Muscle of back (tissue), 13 donors: ENCODE measurements at places on chromosomes 3 and 15.

DNA sequence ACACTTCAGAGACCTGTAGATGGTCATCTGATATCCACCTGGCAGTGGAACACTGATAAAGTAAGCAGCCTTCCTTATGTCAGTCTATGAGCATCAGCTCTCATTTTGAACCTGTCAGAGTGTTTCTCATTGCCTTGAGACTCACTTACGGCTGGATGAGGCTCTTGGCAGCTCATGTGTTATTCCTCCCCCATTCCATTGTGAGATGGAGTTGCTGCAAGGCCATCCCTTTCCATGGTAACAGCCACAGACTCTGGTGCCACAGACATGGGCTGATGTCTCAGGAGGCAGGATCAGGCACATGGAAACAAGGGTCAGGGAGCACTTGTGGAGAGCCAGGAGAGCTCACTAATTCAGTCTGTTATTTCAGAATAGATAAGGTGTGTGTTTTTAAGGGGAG lies 11.9 kb downstream of the KCNAB1 start:
- no peak for DNase-seq

GRCh38 chr15:49737127-49737526 lies 116.3 kb downstream of the DTWD1 start:
- DNase-seq, result no peak

GRCh38 chr3:86782866-86783265 lies 208.1 kb downstream of the VGLL3 start:
- no peak for DNase-seq

- DNase-seq, result no peak
These were observed 34.2 kb downstream of the SEMA5B start for GRCh38 chr3:122993124-122993978.

GRCh38 chr3:20401253-20401652 lies 215.2 kb upstream of the SGO1 start:
- no peak for DNase-seq

DNA sequence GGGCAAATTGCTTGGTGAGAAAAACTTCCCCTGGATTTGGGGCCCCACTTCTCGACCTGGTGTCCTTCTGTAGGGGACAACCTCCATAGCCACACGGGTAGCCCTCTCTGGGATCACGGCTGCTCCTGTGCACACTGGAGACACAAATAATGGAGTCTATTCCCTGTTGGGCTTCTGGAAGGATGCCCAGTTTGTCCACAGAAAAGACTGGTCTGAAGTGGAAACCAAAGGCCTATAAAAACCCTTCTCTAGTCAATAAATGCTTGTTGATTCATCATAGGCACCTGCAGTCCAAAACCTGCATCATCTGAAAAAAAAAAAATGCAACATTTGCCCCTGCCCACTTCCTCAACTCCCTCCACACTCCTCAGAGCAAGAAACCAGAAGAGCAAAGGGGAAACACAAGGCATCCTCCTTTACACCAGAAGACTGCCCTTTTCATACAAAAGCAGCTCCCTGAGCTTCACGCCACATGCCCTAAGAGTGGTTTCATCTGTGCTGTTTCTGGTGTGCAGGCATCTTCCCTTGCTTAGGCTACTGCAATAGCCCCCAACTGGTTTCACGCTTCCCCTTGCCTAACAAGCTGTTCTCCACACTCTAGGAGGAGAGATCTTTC lies 36.3 kb downstream of the SRGAP3 start:
- DNase-seq, result no peak

GRCh38 chr3:176867681-176868663 lies 329.3 kb downstream of the TBL1XR1 start:
- DNase-seq, result peak; percentile 45

GRCh38 chr3:146078031-146078430 lies 83.0 kb downstream of the PLOD2 start:
- no peak for DNase-seq

DNA sequence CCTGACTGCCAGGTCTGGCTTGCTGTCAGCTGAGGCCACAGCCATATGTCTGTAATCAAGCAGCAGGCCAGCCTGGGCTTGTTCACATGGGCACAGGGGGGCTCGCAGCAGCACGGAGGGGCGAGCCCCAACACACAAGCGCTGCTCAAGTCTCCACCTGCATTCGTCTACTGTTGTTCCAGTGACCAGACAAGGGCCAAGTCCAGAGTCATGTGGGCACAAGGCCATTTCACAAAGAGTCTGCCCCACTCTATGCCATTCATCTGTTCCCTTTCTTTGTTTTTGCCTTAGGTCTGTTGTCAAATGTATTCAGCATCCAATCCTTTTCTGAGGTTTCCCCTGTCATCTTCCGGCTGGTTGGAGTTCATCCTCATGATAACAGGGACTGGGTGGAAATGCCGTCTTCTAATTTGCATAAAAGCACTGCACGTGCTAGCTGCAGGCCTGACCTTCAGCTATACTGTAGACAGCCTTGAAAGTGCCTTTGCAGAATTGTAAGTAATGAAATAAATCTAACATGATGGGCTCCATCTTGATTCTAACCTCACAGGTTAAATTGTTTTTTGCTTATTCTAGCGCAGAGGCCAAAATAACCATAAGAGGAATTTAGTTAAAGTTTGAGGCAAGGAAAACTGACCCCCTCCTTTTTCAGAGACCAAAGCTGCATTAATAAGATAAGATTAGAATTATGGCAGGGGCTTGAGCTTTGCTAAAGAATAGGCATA lies 28.6 kb upstream of the KBTBD12 start:
- no peak for DNase-seq

DNA sequence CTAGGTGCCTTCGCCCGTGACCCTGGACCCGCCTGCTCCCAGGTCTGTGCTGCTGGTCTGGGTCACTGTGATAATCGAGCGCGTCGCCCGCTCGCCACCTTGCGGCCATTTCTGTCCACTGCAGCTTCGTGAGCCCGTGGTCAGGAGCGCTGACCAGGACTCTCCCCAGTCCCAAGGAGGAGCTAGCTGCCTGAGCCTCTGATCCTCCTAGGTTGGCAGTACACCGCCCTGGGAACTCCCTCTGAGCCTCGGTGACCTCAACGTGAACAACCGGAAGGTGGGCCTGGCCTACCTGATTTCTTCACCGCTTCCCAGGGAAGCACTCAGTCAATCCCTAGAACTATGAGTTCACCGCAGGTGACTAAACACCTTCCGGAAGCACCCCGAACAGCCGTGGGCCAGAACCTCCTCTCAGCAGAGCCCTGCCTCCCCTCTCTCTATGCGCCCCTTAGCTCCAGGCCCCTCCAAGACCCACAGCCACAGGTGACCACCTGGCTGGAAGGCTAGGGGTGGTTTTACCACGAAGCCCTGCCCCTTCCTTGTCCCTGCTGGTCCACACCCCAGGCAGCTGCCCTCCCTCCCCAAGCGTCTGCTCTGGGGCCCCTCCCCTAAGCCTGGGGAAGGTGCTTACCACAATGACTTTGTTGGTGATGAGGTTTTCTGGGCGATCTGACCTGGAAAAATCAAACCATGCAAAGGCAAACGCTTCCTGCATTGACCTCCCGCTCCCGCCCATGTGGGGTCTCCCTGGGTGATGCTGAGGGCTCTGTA lies 9.7 kb downstream of the PLA2G4D start:
- peak; percentile 27 for DNase-seq

DNA sequence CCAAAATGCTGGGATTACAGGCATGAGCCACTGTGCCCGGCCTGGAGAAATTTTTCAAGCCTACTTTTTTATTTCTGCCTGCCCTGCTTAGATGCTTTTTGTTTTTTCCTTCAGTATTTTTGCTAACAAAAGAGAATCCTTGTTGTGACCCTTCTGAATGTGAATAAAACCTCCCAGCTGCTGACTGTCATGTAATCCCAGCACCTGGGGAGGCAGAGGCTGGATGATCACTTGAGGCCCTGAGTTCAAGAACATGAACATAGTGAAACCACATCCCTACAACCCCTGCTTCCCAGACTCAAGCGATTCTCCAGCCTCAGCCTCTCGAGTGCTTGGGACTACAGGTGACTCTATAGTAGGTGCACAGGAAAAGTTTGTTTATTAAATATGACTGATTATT lies 84.9 kb downstream of the SOX2 start:
- no peak for DNase-seq

DNA sequence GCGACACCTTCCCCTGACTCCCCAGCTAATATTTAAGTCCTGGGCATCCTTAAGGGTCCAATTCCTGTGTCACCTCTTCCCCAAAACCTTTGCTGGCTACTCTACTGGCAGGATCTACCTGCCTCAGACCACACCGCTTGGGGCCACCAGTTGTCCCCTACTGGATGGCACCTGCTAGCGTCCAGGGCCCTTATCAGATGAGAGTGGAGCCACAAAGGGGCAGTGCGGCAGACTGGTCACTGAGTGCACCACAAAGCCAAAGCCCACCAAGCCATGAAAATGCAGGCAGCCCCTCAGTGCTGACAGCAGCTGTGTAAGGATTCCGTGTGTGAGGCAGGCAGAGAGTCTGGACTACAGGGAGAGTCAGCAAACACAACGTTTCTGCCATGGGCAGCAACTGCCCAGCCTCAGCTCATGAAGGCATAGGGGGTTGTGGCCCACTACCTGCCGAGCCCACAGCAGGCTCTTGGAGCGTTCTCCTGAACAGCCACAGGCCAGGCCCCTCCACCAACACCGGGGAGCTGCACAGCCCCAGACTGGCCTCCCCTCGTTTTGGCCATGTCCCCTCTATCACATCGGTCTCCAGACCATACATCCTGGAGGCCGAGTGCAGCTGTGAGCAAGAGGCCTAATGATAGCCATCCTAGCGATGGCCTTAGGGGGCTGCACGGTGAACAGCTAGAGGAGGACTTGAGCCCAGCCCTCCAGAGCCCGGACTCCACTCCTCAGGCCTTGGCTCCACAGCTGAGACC lies 32.3 kb downstream of the ALDH1L1 start:
- no peak for DNase-seq

DNA sequence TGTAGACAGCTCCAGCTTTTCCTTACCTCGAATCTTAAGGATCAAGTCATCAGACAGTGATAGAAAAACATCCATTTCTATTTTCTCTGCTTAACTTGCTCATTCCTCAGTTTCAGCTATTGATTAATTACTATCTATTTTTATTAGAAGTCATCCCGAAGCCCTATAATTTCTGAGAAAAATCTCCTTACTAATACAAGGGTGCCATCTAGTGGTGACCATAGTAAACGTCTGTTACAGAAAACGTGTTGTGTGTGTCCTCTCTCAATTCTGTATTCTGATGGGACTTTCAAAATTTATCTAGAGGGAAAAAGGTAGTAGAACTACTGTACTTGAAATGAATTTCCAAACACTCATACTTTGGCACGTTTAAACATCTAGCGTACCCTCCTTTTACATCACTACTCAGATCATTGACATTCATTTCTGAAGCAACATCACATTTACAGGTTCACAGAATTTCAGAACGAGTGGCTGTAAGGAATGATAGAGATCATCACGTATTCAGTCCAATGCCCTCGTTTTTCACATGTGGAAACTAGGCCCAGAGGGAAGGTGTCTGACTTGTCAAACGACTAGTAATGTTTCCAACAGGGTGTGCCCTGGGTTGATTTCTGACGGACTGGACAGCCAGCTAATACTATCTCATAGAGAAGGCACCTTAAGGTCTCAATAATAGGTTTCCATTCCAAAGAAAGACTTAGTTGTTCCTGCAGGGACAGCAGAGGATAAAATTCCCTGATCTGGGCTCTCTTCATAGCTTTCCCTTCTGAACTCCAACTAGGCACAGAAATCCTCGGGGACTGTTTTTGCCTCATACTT lies 25.6 kb downstream of the HACD2 start:
- peak; percentile 65 for DNase-seq

- DNase-seq, result peak; percentile 27
These were observed 42.3 kb upstream of the FXR1 start for GRCh38 chr3:180870008-180870699.

DNA sequence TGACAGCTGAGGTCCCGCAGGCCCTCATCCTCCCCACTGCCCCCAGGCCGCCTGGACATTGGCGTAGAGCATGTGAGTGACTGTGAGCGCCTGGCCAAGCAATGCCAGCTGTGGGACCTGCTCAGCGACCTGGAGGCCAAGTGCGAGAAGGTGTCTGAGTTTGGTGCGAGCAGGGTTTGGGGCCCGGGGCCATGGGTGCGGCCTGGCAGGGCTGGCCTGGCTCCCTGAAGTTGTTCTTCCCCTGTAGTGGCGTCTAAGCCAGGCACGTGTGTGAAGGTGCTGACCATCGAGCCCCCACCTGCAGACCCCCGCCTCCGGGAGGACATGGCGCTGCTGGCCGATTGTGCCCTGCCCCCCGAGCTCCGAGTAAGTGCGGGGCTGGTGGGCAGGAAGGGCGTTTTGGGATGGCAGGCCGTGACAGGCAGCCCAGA lies 4.2 kb downstream of the ABTB1 start:
- no peak for DNase-seq

DNA sequence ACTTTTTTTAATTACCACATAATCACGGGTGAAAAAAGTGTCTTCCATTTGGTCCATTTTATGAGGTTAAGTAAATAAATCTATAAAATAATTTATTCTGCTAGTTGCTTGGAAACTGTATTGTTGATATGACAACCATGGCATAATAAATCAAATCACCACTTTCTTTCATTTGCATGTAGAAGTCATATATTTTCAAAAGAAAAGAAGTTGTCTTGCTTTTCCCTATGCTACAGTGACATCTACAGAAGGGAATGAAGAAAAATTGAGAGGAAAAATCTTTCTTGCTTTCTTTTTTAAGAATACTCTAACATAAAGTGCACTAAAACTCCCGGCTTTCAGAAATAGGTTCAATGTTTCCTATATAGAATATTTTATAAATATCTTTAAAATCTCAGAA lies 228.5 kb downstream of the ZBBX start:
- no peak for DNase-seq

DNA sequence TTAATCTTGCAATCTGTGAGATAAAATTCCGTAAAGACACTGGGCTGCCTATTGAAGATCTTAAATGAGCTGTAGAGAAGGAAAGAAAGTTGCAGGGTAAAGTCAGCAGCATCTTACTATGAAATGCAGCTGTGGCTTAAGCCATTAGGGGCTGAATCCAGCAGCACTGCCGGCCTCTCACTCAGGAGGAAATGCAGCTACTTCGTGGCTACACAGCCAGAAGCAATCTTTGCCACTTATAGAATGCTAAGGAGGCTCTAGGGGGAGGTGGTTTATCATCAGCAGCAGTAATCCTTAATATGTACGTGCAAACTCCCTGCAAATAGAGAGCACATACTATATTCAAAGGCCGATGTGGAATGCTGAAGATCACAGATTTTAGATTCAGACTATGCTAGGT lies 19.1 kb upstream of the MCTP2 start:
- no peak for DNase-seq

DNA sequence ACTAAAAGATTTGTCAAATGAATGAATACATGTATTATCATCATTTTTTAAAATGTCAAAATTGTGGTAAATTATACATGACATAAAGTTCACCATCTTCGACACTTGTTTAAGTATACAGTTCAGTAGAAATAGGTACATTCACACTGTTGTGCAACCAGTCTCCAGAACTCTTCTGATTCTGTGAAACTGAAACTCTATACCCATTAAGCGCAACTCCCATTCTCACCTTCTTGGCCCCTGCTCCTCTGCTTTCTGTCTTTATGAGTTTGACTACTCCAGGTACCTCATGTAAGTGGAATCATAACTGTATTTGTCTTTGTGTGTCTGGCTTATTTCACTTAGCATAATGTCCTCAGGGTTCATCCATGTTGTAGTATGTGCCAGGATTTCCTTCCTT lies 50.1 kb upstream of the KBTBD8 start:
- DNase-seq, result no peak
